ENCODE measurements at places on chromosomes 2 and 18.
A peak's percentile ranks its signal among the peaks of the same experiment; 100 is the strongest.

DNA sequence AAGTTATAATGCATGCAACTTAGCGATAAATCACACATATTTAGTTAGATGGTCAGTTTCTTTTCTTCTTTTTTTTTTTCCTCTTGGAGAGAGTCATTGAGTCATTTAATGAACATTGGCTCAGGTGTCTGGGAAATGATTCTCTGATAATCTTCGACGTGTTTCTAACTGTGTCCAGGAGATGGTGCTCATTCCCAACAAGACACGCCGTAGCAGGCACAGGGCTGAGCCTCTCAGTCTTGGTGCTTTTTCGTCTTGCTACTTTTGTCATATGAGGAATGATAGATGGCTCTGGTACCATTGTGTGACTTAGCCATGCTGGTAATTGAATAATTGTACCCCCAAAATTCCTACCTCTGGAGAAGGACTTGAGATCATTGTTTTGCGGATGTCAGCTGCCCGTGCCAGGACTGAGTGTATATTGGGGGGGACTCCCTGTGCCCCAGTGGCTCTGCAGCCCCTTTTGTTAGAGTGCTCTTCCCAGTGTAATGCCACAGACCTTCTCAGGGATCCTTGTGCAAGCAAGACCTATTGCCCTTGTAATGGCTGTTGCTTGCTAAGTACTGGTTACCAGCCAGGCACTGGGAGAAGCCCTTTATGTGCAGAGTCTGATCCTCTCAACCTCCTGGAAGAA, 107.6 kb upstream of the CYRIA start:
- peak; percentile 13 for DNase-seq

DNA sequence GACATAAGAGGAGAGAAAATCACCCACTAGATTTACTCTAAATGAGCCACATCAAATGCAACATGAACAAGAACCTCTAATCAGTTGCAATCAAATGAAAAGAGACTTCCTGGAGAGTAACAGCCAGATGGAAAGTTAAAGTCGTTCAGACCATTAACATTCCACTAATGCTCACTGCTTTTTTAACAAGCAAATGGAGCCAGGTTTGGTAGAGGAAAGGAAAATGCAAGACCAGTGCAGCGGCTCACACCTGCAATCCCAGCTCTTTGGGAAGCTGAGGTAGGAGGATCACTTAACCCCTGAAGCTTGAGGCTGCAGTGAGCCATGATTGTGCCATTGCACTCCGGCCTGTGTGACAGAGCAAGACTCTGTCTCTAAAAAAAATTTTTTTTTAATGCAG, 48.5 kb downstream of the CACNB4 start:
- no peak for DNase-seq

- DNase-seq: no peak
Measured at GRCh38 chr2:134583997-134584520, 134.7 kb downstream of the TMEM163 start.

DNA sequence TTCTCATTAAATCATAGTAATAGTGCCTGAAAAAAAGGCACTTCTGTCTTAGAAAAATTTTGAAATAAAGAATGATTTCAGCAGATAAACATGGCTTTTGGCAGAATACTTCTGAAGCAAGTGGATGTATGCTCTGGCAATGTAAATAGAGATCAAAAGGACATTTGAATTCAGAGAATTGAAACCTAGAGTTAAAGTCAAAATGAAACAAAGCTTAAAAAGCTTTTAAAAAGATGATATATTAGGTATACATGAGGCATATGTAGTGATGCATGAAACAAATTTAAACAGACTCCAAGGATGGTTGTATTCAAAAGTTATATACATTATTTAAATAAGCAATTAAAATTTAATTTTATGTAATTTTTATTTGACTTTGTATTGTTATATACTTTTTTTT, 1344.5 kb upstream of the TMEFF2 start:
- DNase-seq: no peak

- DNase-seq: no peak
Measured at GRCh38 chr2:84904717-84905174, 710 bp upstream of the TMSB10 start.

GRCh38 chr2:98012561-98012991, 16.8 kb upstream of the TMEM131 start:
- DNase-seq: no peak

All from NCI-H1092 (cell line).